Endodermal cell (in vitro differentiated cells): ENCODE measurements at places on chromosomes 16 and 17.

- no peak for DNase-seq
Measured at GRCh38 chr17:54180950-54181349, 358.2 kb downstream of the KIF2B start.

DNA sequence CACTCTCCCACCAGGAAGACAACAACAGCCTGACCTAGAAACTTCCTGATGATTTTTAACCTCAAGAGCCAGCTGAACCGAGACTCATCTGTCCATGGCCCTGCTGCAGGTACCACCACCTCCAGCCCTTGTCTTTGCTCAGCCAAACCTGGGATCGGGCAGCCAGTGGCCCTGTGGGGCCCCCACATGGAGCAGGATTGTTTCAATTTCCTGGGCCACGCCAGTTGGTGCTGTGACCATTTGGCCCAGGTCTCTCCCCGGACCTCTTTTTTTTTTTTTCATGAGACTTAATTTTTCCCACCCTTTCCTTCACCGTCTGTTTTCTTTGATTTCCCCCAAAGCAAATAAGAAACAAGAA is 8.3 kb upstream of the HOXB2 start:
- DNase-seq: no peak

DNA sequence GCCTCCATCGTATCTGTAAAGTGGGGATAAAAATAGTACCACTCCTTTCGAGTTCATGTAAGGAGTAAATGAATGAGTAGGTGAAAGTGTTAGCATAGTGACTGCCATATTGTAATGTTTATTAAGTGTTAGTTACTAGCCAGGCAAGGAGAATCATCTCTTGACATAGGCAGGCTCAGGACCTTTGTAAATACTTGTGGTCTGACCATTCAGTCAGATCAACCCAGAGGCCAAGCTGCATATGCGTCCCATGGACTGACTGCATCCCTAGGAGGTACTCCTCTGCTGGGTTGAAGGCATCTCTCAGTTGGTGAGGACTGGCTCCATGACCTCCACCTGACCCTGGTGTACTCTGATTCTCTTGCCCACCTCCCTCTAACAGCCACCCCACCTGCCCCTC is 40.5 kb upstream of the CDRT4 start:
- no peak for DNase-seq

DNA sequence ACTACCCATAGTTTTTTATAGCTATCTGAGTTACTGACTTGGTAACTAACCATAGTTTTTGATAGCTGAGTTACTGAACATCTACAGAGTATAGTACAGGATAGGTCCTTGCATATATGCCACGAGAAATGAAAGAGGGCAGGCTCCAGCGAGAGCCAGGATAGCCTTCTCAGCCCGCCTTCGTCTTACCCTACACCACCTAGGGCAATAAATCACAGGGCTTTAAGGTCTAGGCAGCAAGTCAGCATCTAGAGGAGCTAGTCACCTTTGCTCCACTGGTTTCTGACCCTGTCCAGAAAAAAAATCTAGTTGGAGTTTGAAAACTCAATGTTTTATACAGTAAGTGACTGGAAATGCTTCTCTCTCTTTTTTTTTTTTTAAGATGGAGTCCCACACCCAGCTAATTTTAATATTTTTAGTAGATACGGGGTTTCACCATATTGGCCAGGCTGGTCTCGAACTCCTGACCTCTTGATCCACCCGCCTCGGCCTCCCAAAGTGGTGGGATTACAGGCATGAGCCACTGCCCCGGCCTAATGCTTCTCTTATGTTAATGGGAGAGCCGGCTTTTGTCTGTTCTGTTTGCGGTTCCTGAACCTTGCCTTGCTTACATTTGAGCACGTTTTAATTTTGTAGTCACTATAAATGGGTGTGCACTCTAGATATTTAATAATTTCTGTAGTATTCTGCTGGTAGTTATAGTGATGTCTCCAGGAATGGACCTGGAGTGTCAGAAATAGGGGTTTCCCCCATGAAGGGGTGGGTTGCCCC is 2.8 kb downstream of the BFAR start:
- DNase-seq: no peak

DNA sequence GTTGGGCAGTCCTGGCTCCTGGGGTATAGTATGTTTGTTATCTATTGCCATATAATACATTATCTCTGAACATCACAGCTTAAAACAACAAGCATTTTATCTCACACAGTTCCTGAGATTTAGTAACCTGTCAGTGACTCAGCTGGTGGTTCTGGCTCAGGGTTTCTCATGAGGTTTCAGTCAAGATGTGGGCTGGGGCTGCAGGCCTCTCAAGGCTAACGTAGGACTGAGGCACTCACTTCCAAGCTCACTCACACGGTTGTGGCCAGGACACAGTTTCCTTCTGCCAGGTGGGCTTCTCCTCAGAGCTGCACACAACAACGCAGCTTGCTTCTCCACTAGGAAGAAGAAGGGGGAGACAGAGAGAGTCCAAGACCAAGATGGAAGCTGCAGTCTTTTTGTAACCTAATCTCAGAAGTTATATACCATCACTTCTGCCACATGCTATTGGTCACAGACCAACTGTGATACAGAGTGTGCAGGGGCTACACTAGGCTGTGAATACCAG is 10.3 kb upstream of the MED13 start:
- peak; percentile 52 for DNase-seq

DNA sequence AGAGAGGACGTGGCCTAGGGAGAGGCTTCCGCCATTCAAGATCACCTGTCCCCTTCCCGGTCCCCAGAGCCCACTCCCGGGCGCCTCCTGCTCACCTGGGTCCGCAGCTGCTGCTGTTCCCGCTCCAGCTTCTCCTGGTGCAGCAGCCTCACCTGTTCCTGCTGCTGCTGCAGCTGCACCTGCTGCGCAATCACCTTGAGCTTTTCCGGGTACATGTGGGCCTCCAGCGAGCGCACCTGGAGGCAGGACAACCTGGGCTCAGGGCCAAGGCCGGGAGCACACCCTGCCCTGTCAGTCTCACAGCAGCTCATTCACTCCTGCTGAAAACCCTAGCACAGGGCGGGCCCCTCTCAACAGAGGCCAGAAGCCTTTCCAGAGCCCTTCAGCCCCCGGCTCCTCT is 12.5 kb downstream of the TFAP4 start:
- DNase-seq: no peak

DNA sequence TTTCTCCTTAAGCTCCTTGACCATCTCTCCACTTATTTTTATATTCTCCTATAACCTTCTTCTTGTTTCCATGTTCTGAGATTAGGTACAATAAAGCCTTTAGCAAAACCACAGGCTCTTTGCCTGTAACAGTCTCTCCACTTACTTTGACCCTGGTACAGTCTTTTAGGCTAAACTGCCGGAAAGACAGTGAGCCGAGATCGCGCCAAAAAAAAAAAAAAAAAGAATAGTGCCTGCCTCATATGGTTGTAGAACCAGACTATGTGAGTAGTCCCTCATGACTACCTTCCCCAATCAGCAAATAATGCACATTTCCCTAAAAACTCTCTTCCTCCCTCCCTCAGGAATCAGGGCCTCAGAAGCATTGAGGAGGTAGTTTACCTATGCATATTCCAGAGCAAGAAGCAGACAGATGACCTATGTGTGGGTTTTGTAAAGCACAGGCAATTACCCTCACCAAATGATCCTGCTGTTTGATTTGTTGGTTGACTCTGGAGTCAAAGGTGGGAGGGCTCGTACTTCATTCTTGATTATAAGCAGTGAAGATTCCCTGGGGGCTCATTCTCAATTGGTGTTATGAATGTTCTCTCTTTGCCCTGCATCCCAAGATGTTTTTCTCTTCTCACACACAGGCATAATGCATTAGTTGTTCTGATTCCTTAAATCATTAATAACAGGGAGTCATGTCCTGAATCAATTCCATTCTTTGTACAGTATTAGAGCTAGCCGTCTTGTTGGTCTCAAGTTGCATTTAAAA is 8.9 kb upstream of the NME1 start:
- DNase-seq: peak; percentile 58

DNA sequence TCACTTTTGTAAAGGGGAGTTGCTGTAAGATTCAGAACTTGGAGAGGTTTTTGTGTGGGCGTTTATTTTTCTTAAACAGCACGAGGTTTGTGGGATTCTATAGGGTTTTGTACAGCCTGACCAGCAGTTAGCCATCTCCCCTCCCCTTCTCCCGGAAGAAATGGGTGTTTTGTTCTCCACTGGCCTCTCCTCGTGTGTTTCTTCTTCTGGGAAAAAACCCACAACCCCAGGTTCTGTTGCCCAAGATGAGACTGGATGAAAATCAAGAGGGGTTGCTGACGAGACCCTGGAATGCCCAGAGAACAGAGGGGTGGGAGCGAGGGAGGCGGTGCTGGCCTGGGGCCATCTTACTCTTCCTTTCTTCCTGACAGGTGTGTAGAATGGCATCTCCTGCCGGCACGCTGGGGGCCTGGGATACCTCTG is 186.1 kb downstream of the MSI2 start:
- DNase-seq: no peak

DNA sequence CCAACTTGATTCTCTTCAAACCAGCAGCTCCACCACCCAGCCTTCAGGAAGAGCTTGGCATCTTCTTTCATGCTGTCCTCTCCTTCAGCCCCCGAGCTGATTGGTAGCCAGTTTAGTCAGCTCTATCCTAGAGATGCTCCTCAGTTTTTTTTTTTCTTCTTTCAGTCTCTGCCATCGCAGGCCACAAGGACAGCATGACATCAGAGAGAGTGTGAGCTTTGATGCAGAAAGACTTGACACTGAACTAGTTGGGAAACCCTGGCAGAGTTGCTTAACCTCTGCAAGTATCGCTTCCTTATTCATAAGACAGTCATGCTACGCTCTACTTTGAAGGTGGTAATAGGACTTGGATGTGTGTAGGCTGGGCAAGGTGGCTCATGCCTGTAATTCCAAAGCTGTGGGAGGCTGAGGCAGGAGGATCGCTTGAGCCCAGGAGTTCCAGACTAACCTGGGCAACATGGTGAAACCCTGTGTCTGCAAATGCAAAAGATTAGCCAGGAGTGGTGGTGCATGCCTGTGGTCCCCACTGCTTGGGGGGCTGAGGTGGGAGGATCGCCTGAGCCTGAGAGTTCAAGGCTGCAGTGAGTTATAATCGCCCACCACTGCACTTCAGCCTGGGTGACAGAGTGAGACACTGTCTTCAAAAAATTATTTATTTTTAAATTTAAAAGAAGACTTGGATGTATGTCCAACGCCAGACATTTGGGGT is 2.6 kb downstream of the CD300LB start:
- peak; percentile 38 for DNase-seq

GRCh38 chr17:77817953-77818352 is 140.6 kb upstream of the TNRC6C start:
- no peak for DNase-seq

DNA sequence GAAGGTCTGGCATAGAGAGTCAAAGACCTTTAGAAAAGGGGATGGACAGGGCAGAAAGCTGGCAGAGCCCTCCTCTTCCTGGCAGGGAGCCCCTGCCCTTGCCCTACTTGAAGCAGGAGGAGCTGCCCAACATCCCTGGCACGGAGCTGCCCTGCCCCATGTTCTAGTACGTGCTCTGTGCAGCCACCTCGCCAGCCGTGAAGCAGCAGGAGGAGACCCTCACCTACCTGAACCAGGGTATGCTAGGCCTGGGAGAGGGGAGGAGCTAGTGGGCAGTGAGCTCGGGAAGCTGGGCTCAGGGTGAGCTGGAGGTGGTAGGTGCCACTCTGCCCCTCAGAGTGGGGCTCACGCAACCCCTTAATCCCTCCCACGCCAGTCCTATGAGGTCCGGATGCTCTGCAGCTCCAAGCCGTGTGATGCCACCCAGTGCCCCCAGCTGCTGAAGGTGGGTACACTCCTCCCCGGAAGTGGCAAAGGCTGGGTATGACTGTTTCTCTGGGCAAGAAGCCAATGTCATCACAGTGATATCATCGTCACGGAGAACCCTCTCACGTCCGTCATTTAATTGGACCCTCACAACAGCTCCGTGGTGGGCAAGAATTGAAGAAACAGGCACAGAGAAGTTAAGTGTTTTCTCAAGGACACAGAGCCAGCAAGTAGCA is 12.7 kb upstream of the STAC2 start:
- peak; percentile 51 for DNase-seq

- DNase-seq: no peak
Measured at GRCh38 chr17:65772989-65773388, 211.5 kb upstream of the AXIN2 start.

DNA sequence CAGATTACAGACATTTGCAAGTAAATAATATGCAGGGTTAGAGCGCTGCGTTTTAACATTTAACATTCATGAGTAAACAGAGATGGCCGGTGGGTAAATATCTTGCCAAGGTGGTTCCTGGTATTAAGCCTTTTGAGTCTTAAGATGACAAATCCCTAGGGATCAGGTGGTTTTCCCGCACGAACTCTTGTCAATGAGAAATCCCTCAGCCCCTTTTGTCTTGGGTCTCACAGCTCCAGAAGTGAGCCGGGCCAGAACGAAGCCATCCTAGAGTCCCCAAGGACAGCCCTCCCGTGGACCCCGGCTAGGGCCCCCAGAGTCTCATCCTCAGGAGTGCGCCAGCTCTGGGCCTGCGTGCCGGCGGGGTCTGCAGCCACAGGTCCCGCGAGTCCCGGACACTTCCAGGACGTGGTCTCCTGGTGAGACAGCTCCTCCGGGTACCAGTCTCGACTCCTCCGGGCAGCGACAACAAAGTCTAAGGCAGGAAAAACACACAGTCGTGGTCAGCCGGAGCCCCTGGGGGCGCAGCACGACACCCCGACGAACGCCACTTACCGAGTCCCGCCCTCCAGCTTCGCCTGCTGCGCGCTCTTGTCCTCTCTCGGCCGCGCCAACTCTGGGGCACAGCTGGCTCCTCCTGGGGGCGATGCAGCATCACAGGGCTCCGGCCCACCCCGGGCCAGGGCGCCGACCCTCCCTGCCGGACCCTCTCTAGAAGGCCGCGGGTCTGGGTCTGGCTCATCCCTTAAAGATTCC is 13.3 kb downstream of the MIS12 start:
- peak; percentile 83 for DNase-seq

- peak; percentile 39 for DNase-seq
Measured at GRCh38 chr17:41377546-41377945, 4.6 kb downstream of the KRT34 start.

DNA sequence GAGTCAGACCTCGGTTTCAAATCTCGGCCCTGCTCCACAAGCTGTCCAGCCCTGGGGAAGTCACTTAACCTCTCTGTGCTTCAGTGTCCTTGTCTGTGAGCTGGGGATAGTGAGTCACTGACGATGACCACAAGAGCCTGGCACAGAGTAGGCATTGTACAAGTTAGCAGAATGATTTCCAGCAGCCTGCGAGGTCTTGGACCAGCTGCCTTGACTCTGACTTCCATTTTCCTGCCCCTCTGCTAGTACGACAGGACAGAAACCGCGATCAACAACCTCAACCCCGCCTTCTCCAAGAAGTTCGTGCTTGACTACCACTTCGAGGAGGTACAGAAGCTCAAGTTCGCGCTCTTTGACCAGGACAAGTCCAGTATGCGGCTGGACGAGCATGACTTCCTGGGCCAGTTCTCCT is 20.7 kb downstream of the CPNE2 start:
- no peak for DNase-seq
